ENCODE measurements at places on chromosomes 7 and 10.

DNA sequence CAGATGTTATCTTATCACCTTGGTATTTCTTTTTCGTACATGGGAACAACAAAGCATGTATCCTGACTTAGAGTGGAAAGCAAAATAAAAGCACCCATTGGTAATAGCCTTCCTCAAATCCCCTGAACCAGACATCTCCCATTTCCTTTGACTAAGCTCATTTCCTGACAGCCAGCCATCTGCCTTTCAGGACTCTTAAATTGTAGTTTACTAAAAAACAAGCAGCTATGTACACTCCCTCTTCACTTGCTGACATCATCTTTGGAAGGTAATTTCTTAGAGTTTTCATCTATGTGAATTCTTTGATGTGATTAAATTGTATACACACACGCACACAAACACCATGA is 40.7 kb downstream of the ARL4A start:
- DNase-seq: no peak

DNA sequence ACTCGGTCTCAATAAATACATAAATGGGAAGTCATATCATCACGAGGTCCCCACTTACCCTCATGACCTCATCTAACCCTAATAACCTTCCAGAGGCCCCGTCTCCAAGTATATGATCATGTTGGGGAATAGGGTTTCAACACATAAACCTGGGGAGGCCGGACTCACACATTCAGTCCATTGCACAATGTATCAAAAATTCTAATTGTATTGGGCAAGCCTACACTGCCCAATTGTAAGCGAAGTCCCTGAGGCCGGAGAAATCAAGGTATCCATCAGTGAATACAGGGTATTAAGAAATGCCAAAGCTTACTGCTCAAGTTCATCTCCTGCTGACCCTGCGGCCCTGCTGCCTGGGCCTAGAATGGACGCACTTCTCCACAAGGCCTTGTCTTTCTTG is 69.6 kb downstream of the PARP12 start:
- no peak for DNase-seq

- no peak for DNase-seq
These were observed 39.0 kb downstream of the DIP2C start for GRCh38 chr10:650441-650851.

DNA sequence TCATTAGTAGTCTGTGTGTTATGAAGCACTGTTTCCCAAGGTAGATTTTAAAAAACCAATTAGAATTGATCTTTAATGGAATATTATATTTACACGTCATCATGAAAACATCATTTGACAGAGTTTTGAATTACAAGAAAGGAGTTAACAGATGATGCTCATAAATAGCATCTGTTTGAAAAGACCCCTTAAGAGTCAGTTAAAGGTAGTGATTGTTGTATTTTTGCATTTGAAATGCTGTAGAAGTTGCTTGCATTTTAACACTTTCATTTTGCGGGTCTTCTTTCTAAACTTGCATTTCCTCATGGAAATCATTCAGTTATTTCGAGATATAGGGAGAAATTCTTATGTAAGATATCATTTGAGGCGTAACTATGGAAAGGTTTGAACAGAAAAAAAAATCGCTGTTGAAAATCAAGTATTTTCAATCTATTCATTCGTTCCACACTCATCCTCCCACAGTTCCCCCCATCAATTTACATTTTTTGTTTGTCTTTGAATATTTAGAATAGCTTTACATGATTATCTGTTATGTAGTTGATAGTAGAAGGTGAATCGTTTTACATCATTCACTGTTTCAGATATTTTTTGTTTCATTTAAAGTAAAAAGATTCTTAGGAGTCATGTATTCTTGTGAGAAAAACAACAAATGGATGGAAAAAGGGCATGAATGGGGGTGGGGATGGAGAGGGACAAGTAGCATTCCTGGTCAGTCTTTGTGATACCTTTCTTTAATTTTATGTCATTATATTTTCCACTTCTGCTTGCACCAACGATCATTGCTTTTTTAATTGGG is 3.0 kb upstream of the SKIDA1 start:
- no peak for DNase-seq

GRCh38 chr7:114160925-114161324 is 242.1 kb upstream of the PPP1R3A start:
- no peak for DNase-seq

GRCh38 chr7:103348959-103349358 is 1.5 kb downstream of the PSMC2 start:
- no peak for DNase-seq

Measured in activated CD8-positive, alpha-beta memory T cell treated with anti-CD3 and anti-CD28 coated beads for 1 hour (primary cell).